ENCODE measurements at places on chromosomes 16 and 17. TPM values are rescaled to one million over a fixed set of nuclear protein-coding genes. Genes with fewer than 3 reads are reported as not detected.
A peak's percentile ranks its signal among the peaks of the same experiment; 100 is the strongest.

- no peaks in the 10 kb centered on the region for H3K27me3 ChIP-seq
- no peak overlapping the region for H3K27ac ChIP-seq
- DNase-seq = no peak
- peak overlapping the region; percentile 14 for H3K4me3 ChIP-seq
- no peaks in the 10 kb centered on the region for H3K36me3 ChIP-seq
These were observed 37.2 kb downstream of the CDK5R1 start for GRCh38 chr17:32523827-32524552.

DNA sequence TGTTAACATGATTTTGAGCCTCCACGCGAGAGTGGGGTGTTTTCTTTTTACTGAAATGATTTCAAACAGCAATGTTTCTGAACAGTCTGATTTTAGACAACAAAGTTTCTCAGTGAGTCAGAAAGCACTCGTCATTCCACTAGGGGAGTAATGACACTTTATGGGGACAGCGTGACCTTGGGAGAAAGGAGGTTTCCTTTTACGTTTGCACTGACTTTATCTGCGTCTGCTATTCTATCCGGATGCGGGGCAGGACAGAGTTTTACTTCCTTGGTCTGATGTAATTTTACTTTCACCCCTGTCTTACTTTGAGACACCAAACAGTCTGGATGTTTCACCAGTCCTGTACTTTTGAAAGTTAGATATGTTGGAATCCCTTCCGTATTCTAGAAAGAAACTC lies 20.7 kb downstream of the SLC47A1 start:
- H3K4me1 ChIP-seq = no peaks in the 10 kb centered on the region
- no peaks in the 10 kb centered on the region for H3K27me3 ChIP-seq

Gene PHLPP2
- total RNA-seq = 14.3 TPM

DNA sequence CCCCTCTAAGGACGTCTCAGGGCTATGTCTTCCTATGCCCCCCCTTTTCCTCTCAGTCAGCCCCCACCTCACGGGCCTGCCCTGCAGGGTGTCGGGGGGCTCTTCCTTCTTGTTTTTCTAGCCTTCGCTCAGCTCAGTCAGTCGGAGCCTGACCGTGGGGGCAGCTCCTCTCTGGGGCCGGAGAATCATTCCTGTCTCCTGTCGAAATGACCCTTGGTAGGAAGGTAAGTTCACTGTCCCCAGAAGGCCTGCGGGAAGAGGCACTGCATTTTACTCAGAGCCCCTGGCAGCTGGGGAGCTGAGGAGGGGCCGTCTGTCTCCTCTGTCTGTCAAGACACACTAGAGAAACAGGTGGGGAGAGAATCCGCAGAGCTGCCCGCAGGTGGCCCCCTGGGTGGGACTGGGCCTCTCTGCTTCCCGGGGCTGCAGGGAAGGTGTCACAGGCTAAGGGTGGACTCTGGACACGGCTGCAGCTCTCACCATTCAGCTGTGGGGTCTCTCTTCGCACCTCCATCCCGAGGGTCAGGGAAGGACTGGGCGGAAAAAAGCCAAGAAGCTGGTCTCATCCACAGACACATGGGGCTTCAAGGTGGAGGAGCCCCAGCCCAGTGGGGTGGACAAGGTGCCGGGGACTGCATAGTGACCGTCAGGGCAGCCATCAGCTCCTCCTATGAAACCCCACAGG lies 112.8 kb upstream of the TNRC6C start:
- no peaks in the 10 kb centered on the region for H3K36me3 ChIP-seq
- no peak overlapping the region for H3K4me3 ChIP-seq
- DNase-seq = peak; percentile 18
- no peaks in the 10 kb centered on the region for H3K27me3 ChIP-seq
- peaks cover 59% of the 10 kb centered on the region for H3K4me1 ChIP-seq

- no peak overlapping the region for H3K27ac ChIP-seq
- H3K36me3 ChIP-seq = peaks cover 11% of the 10 kb centered on the region
- peaks cover 12% of the 10 kb centered on the region for H3K4me1 ChIP-seq
- H3K27me3 ChIP-seq = no peaks in the 10 kb centered on the region
- no peak for DNase-seq
These were observed 25.1 kb downstream of the SLC7A5 start for GRCh38 chr16:87844120-87844733.

Gene GNG13
- not detected for total RNA-seq

Gene NHLRC4
- 0.59 TPM for total RNA-seq

DNA sequence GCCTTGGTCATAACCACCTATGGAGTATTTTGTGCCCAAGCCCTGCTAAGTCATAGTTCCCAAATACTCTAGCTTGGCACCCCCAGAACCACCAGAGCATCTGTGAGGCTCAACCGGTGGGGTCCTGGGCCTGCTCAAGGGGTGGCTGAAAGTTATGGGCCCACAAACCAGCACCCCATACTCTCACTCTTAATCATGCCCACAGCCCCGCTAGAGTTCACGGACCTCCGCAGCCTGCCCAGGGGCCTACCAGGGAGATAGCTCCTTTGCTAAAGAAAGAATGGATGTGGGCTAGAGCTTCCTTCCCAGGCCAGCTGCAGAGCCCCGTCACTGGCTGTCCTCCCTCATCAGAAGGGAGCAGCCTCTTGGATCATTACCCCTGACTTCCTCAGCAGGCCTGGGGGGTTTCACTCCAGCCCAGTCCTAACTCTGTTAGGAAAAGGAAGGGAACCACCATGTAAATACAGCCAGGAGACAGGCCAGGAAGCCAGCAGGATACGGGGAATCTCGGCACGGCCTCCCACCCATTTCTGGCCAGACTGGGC lies 1.4 kb downstream of the GIT1 start:
- peak overlapping the region; percentile 74 for H3K4me3 ChIP-seq
- no peak for DNase-seq
- H3K27ac ChIP-seq = peak overlapping the region; percentile 47
- H3K4me1 ChIP-seq = peaks cover 75% of the 10 kb centered on the region

DNA sequence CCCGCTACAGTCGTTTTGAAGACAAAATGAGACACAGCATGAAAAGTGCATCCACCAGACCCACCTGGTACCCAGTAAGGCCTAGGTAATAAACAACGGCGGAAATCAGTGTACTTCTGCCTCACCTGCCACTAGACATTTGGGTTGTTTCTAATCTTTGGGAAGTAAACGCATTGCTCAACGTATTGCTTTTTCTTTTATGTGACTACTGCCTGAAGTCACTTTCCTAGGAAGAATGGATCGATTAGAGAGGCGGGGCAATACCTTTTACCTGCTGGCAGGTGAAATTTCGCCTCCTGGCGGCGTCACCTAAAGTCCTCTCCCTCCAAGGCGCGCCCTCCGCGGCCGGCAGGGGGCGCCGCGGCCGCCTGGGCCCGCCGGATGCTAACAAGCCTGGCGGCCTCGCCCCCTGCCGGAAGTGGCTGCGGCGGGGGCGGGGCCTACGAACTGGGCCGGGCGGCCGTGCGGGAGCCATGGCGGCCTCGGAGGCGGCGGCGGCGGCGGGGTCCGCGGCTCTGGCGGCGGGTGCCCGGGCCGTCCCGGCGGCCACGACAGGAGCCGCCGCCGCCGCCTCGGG lies at the start of gene ATMIN:
Gene ATMIN (plus strand): TSS at position 445 of the 577 bp plus-strand sequence. CDS start 29 bp downstream, at position 474.
- peaks cover 21% of the 10 kb centered on the region for H3K4me1 ChIP-seq
- H3K27me3 ChIP-seq = no peaks in the 10 kb centered on the region

DNA sequence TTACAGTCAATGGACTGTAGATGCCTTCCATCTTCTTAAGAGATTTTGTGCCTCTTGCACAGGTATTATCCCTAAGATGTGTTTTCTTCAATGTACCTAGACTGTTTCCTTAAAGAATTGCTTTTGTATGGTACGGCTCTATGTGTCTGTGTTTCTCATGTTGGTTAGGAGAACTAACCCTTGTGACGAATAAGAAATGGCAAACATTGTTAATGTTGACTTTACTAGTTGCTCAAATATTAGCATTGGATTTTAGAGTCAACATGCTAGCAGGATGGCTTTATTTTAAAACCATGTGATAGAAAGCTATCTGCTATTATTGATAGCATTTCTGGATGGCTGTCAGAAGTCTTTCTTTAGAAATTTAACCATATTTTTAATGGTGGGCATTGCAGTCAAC lies 34.5 kb downstream of the WWOX start:
- H3K27ac ChIP-seq = no peak overlapping the region
- no peaks in the 10 kb centered on the region for H3K4me1 ChIP-seq
- no peaks in the 10 kb centered on the region for H3K27me3 ChIP-seq
- H3K36me3 ChIP-seq = no peaks in the 10 kb centered on the region
- no peak overlapping the region for H3K4me3 ChIP-seq

- no peak for DNase-seq
- no peaks in the 10 kb centered on the region for H3K4me1 ChIP-seq
- no peak overlapping the region for H3K4me3 ChIP-seq
- no peaks in the 10 kb centered on the region for H3K27me3 ChIP-seq
These were observed 134.6 kb downstream of the CYB561 start for GRCh38 chr17:63311416-63311937.

GRCh38 chr16:64061621-64062020 lies 1060.2 kb downstream of the CDH11 start:
- no peaks in the 10 kb centered on the region for H3K27me3 ChIP-seq
- H3K36me3 ChIP-seq = no peaks in the 10 kb centered on the region
- DNase-seq = no peak
- no peak overlapping the region for H3K4me3 ChIP-seq
- H3K27ac ChIP-seq = no peak overlapping the region

DNA sequence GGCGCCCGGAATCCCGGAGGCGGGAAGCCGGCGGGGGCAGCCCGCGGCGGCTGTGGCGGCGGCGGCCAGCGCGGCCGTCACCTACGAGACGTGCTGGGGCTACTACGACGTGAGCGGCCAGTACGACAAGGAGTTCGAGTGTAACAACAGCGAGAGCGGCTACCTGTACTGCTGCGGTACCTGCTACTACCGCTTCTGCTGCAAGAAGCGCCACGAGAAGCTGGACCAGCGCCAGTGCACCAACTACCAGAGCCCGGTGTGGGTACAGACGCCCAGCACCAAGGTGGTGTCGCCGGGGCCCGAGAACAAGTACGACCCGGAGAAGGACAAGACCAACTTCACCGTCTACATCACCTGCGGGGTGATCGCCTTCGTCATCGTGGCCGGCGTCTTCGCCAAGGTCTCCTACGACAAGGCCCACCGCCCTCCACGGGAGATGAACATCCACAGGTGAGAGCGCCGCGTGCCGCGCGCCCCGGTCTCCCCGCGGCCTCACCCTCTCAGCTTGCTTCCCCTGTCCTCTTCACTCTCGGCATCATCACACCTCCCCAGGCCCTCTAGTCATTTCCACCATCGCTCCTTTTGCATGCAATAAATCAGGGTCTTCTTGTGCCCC lies 706 bp downstream of the SHISA6 start:
- H3K27me3 ChIP-seq = no peaks in the 10 kb centered on the region
- H3K27ac ChIP-seq = no peak overlapping the region
- DNase-seq = no peak
- no peak overlapping the region for H3K4me3 ChIP-seq
- H3K4me1 ChIP-seq = no peaks in the 10 kb centered on the region
